NCI-H146 (cell line): ENCODE measurements at places on chromosomes 6 and 20.

GRCh38 chr20:5513975-5514516, 197.3 kb upstream of the PROKR2 start:
- DNase-seq, result no peak

GRCh38 chr6:11779329-11780096, 910 bp upstream of the ADTRP start:
- no peak for DNase-seq

- DNase-seq, result no peak
Observed at GRCh38 chr6:39266782-39267355, 37.6 kb upstream of the KCNK5 start.

- no peak for DNase-seq
Observed at GRCh38 chr6:16851044-16851540, 89.8 kb upstream of the ATXN1 start.

GRCh38 chr6:37648465-37649330, 49.0 kb downstream of the MDGA1 start:
- no peak for DNase-seq

- DNase-seq, result peak; percentile 26
Observed at GRCh38 chr6:156876302-156876701, 99.1 kb downstream of the ARID1B start.

DNA sequence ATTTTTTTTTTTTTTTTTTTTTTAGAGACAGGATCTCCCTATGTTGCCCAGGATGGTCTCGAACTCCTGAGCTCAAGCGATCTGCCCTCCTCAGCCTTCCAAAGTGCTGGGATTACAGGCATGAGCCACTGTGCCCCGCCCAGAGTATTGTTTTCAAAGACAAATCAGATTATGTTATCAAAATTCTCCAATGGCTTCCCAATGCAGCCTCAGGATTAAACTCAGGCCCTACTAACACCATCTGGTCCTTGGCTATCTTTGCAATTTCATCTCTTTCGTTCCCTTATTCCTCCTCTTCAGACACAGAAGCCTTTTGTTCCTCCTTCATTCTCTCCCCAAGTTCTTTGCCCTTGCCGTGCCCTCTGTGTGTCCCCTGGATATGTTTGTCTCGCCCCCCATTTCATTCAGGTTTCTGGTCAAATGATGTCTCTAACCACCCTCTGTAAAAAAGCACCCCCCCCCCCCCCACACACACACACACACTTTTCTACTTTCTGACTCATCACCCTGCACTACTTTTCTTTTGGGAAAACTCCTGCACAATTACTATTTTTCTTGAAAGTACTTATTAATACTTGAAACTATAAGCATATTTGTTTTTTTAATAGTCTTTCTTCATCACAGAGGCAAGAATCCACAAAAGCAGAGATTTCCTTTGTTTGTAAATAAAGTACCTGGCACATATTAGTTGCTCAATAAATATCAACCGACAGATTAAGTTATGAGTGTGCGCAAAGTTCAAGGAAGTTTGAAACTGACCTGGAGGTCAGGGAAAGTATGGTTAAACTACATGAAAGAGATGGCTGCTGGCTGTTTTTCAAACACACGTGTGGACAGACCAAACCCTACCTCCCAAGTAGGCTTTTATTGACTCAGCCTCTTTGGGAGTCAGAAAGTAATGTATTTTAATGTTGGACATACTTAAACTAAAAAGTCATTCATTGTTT, 16.7 kb downstream of the BTN1A1 start:
- no peak for DNase-seq

- DNase-seq, result no peak
Observed at GRCh38 chr6:143110572-143110971, 49.9 kb downstream of the AIG1 start.

- no peak for DNase-seq
Observed at GRCh38 chr6:7546020-7546369, 4.5 kb downstream of the DSP start.

- peak; percentile 53 for DNase-seq
Observed at GRCh38 chr6:109118871-109119354, 23.6 kb downstream of the CEP57L1 start.

GRCh38 chr20:11675920-11676629, 241.6 kb upstream of the BTBD3 start:
- DNase-seq, result no peak

DNA sequence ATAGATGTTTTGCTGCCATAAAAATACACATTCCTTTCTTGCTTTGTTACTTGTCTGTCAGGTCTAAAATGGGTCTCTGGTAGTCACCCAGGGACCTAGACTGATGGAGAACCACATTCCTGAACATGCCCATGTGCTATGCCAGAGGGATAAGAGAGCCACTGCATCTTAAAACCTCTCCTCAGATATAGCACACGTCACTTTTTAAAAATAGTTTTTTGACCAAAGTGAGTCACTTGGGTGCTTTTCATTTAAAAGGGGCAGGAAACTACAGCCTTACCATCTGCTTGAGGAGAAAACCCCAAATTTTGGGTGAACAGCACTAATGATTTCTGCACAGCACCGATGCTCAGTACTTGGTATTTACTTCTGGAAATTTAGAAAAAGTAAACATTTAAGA, 197.8 kb downstream of the OGFRL1 start:
- no peak for DNase-seq

DNA sequence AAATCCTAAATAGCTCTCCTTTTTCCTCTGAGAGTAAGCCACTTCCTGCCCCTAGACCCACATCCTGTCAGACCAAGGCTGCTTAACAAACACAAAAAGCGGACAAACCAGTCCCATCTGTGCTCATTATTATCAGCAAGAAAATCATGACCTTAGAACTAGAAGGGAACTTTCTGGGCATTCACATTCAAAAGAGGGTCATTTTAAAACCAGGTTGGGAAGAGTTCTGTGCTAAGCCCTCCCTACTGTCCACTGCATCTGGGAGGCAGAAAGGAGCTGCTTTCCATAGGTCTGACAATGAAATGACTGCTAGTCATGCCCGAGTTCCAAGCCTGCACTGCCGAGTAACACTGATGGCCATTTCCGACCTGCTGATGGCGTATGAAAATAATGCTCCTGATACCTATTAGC, 15.4 kb downstream of the EZR start:
- no peak for DNase-seq

DNA sequence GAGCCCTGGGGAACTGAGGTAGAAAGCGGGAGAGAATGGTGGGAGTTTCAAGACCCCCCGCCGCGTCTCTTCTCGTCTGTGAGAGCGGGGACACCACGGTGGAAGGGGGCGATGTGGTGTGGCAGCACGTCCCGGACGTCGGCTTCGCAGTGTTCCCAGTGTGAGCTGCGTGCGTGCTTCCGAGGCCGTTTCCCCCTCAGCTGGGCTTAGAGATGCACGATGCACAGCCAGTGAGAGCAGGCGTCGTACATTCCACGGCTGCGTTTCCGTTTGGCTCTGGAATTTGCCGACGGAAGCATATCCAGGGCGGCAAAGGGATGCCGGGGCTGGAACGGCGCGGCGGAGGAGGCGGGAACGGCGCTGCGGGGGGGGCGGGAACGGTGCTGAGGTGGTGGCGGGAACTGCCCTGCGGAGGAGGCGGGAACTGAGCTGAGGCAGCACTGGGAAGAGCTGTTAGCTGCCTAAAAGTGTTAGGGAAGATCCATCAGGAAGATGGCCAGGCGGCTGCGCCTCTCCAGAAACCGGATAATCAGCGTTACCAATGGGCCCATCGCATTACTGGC, 37.7 kb downstream of the KIF25 start:
- no peak for DNase-seq

GRCh38 chr6:69866351-69866769, at the start of gene COL19A1:
Gene COL19A1 (plus strand): TSS chr6:69866556. CDS start chr6:69879568, 13,012 bp downstream.
- no peak for DNase-seq

- peak; percentile 75 for DNase-seq
Observed at GRCh38 chr20:47206962-47207641, 149.4 kb downstream of the ZMYND8 start.

DNA sequence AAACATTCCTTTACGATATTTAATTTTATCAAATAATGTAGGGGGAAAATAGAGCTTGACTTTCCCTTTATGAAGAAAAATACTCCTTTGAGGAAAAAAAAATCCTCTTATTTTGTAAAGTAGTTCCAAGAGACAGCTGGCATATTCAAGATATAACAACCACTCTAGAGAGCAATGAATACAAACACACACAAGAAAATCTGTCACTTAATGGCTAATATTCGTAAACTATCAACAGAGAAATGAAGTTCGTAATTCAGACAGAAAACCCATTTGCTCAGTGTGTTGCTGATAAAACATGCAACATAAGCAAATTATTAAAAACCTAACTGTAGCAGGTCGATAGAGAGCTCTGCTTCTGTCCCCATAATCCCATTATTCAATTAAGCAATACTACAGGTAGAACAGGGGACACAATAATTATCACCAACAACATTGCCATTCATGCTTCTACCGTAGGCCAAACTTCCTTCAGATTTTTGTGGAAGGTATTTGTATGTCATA, 714.4 kb upstream of the MARCKS start:
- DNase-seq, result no peak

GRCh38 chr6:157954150-157955117, 27.2 kb upstream of the SYNJ2 start:
- DNase-seq, result peak; percentile 83

DNA sequence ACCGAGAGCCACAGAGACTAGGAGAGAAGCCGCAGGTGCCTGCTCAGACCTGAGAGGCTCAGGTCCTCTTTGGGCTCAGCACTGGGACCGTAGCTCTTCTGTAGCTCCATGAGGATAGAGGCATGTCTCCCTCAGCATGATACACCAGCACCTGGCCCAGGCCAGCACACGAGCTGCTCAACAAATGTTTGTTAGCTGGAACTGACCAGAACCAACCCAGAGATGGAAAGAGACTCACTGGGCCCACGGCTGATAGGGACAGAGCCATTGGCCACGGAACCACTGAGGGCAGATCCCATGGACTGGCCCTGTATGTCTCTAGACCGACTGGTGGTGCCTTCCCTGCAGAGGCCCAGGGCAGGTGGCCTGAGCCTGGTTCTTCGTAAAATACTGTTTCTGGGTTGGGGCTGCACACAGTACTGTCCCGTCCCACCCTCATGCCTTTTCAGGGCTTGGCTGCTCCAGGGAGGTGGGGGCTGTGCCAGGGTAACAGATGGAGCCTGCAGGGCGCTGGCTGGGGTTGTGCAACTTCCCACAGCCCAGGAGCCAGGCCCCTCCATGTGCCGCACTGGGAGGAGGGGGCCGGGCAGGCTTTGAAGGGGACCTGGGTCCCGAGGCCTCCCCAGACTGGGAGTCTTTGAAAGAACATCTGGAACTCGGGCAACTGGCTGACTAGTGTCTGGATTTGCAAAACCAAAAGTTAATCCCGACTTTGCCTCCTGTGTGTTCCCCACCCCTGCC, 5.2 kb downstream of the C20orf204 start:
- DNase-seq, result no peak

GRCh38 chr20:40583636-40584035, 105.4 kb downstream of the MAFB start:
- no peak for DNase-seq

DNA sequence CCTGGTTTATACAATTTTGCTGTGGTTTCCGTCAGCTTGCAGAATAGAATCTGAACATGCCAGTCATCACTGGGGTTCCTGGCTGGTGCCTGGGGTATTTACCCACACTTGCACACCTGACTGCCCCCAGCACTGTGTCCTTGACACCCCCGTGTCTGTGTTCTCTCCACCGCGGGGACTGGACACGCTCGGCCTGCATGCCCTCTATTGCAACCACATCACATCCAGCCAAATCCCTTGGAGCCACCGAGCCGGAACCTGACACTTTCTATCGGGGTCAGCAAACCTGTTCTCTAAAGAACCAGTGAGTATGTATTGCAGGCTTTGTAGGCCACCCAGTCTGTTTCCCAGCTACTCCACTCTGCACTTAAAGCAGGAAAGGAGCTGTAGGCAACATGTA, 527.5 kb downstream of the PRKN start:
- no peak for DNase-seq

GRCh38 chr20:57651881-57652605, 31.8 kb upstream of the ZBP1 start:
- DNase-seq, result no peak

GRCh38 chr6:36136034-36136433, 5.7 kb downstream of the MAPK13 start:
- no peak for DNase-seq

GRCh38 chr20:5807431-5807830, 57.2 kb downstream of the SHLD1 start:
- no peak for DNase-seq

- no peak for DNase-seq
Observed at GRCh38 chr6:19410481-19410880, 426.7 kb upstream of the ID4 start.

- DNase-seq, result no peak
Observed at GRCh38 chr20:18853946-18854646, 40.5 kb downstream of the SCP2D1 start.

- DNase-seq, result no peak
Observed at GRCh38 chr20:32672982-32673851, 524 bp downstream of the C20orf203 start.

DNA sequence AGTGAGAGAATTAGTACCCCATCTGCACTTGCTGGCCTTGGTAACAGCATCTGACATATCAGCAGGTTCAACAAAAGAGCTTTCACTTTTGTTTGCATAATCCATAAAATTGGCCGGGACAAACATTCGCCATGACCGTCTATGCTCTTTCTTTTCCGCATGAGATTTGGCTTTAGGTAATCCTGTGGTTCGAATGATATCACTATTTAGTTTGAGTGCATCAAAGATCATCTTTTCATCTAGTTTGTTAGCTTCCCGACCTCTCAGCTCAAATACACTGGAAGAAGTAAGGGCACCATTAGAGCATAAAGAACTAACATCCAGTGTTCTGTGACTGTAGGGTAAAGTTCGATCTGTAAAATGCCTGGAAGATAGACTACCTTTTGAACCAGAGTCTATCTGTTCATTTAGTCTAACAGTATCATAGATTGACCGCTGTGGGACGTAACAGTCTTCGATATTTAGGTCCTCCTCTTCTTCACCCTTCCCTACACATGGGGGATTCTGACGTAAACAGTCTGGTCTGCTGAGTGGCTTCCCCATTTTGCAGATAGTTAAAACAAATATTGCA, 101.6 kb downstream of the DST start:
- peak; percentile 78 for DNase-seq

GRCh38 chr20:62643521-62644043, 1.3 kb downstream of the SLCO4A1 start:
- no peak for DNase-seq
